Stimulated activated CD8-positive, alpha-beta memory T cell treated with anti-CD3 and anti-CD28 coated beads, Interleukin-15, amount 100 ng/mL, for 48 hours (primary cell): ENCODE measurements at places on chromosomes 11 and 22.

DNA sequence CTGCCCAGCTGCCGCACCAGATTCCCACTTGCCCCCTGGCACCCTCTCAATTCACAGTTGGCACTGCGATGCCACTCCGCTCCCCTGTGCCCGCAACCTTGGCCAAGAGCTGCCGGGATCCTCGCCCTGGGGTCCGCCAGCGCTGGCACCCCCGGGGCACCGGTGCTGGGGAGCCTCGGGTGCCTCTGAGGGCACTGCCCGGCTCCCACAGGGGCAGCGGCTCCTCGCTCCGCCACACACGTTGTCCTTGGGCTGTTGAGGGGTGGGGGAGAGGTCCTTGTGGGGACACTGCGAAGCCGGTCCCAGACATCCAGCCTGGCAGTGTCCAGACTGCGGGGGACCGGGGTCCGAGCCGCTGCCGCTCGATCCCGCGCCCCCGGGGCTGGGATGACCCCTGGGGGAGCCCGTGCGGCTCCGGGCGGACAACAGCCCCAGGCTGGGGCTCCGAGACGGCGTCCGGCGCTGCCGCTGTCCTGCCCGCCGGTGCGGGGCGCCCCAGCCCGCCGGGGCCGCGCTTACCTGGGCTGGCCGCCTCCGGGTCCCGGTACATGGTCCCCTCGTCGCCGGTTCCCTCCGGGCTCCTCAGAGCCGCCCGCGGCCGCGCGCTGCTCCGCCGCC, 496 bp downstream of the SYT7 start:
- no peak for DNase-seq

- DNase-seq = no peak
These were observed 21.3 kb upstream of the GRAMD4 start for GRCh38 chr22:46598737-46599424.

DNA sequence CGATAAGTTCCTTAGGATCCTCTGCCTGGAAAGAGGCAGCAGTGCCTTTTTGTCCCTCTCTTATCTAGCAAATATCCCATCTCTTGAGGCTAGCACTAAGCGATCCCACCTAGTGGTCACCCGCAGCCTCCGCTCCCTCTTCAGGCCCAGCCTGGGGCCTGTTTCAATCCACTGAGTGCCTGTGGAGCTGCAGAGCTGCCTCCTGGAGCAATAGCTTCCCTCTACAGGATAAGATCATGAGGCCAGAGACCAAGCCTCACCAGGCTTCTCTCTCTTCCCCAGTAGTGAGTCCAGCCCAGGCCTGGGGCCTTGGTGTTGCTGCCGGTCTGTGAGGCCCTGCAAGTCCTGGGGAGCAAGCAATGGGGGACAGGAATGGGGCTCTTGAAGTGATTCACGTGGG, 65.8 kb downstream of the SLC22A12 start:
- DNase-seq = no peak

GRCh38 chr11:112773264-112773663, 188.0 kb upstream of the NCAM1 start:
- no peak for DNase-seq

DNA sequence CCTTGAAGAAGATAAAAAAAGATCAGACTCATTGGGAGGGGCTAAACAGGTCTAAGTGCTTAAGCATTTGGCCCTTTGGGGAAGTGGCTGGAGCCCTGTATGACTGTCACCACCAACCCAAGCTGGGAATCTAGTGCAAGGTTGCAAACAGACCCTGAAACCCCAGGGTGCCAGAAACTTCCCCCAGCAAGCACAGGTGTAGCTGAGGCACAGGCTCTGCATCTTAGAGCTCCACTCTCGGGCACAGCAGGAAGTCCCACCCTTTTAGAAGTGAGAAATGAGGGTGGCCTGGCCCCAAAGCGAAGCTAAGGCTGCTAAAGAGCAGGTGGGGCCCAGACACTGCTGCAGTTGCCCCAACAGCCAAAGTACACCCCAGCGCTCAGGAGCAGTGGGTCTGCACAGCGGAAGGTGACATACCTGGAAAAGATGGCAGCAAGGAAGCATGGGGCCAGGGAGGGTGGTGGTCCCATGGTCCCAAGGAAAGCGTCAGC, 5.8 kb upstream of the KDM2A start:
- no peak for DNase-seq

DNA sequence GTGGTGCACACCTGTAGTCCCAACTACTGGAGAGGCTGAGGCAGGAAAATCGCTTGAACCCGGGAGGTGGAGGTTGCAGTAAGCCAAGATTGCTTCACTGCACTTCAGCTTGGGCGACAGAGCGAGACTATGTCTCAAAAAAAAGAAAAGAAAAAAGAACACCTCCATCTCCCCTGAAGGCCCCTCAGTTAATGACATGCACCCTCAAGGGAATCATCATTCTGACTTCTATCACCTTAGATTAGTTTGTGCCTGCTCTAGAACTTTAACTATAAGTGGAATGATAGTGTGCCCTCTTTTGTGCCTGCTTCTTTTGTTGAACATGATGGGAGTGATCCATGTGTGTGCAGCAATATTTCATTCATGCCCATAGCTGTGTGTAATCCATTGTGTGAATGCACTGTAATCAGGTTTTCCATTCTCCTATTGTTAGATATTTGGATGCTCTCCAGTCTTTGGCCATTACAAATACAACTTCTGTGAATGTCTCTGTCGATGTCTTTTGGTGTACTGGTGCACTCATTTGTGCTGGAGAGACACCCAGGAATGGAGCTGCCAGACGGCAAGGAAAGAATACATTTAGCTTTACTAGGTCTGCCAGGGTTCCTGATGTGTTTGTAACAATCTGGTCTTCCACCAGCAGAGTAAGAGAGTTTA, 883 bp upstream of the VPREB3 start:
- no peak for DNase-seq

GRCh38 chr11:119742263-119742861, 13.4 kb upstream of the NECTIN1 start:
- no peak for DNase-seq

DNA sequence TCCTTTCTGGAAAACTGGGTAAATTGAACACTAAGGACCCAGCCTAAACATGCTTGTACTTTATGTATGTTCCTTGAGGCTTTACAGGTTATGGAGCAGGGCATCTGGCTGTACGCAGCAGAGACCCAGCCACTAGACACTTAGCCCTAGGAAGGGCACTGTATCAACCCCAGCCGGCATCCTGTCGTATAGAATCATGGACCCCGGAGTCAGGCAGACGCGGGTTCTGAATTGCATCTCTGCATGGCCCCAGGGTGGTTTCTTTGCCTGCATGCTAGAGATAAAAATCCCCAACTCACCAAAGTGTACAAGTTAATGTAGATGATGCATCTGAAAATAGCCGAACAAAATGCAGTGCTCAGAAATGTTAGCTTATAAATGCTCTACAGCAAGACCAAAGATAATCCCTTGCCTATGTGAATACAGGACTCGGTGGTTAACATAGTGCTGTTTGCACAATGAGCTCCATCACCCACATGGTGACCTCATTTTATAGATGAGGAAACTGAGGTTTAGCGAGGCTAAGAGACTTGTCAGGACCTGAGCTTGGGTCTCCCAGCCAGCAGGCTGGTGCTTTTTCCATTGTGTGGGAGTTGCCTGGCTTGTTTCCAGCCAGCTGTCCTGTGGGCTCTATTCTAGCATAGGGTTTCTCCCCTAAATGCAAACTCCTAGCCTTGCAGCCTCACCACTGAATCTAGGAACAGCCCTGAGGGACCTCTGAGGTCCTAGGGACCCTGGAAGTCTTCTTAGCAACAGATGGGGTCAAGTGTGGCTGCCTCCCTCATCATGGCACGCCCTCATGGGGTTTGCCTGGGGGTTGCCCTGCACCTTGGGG, 7.3 kb downstream of the CD6 start:
- peak; percentile 75 for DNase-seq

GRCh38 chr11:125951731-125952130, 5.9 kb downstream of the VSIG10L2 start:
- DNase-seq = no peak

DNA sequence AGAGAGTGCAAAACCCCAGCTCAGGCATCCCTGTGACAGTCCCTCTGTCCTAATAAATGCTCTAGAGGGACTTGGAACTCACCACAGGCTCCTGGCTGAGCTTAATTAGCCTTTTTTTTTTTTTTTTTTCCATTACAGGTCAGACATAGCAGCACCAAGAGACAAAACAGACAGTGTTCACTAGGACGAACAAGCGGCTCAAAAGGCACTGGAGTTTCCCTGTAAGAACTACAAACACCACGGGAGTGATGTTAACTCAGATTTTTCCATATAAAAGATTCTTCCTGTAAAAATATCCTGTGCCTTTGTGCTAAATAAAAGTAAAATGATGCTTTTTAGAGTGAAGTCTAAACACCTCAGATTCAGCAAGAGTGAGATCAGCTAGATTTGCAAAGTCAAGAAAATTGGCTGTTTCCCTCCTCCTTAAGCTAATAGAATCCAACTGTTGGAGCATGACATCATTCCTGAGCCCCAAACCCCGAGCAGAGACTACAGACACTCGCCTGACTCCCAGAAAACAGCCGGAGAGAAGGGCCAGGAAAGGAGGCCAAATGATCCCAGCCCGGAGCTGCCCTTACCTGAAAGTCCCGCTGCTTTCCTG, 101.0 kb upstream of the AKIP1 start:
- DNase-seq = no peak

GRCh38 chr11:121459413-121460017, 6.7 kb upstream of the SORL1-AS1 start:
- DNase-seq = no peak

GRCh38 chr11:35116762-35117640, 22.0 kb upstream of the CD44 start:
- no peak for DNase-seq

DNA sequence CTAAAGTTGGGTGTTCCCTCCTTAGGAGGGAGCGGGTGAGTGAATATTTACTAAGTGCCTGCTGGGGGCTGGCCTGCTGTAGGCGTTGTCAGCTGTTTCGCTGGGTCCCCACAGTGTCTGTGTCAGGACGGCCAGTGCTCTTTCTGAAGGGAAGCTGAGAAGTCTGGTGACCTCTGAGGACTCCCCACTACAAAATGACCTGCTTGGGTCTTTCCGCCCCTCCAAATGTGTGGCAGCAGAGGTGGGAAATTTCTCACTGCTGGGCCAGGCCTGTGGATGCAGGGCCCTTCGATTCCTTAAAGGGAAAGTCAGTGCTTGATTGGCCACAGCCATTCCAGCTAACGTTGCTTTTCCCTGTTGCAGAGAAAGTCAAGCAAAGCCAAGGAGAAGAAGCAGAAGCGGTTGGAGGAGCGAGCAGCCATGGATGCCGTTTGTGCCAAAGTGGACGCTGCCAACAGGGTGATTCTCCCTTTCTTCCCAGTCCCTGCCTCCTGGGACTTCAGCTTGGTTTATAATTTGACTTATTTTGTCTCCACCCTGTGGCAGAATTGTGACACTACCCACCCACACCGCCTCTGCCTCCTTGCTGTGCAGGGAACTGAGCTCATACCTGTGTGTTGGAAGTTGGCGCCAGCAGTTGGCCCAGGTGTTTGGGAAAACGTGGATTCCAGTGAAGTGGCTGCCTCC, 6.8 kb downstream of the NAA40 start:
- no peak for DNase-seq

DNA sequence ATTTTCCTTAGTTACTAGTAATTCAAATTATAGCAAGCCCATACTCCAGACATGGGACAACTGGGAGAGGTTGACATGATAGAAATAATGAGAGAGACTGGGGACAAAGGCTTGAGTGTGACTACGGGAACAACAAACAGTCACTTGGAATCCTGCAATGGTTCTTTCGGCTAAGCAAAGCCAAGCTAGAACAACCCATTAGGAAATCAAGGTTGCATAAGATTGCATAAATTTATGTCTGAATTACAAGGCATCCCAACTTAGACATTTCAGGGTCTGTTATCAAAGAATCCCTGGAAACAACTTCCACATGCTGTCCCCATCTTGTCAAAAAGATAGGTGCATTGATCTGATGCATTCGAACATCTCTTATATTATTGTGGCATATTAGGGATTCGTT, 10.2 kb upstream of the NRGN start:
- DNase-seq = no peak

DNA sequence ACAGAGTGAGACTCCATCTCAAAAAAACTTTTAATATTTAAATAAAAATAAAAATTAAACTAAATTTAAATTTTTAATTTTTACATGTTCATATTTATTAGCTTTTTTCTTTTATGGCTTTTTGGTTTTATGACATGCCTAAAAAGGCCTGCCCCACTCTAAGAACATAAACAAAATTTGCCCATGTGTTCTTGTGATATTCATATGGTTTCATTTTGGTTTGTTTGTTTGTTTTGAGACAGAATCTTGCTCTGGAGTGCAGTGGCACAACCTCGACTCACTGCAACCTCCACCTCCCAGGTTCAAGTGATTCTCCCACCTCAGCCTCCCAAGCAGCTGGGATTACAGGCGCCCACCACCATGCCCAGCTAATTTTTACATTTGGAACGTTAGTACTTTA, 27.7 kb downstream of the SUSD2 start:
- no peak for DNase-seq

- no peak for DNase-seq
These were observed 13.3 kb downstream of the SLCO2B1 start for GRCh38 chr11:75163921-75164849.

- no peak for DNase-seq
These were observed 35.9 kb upstream of the GRK2 start for GRCh38 chr11:67230406-67230805.

DNA sequence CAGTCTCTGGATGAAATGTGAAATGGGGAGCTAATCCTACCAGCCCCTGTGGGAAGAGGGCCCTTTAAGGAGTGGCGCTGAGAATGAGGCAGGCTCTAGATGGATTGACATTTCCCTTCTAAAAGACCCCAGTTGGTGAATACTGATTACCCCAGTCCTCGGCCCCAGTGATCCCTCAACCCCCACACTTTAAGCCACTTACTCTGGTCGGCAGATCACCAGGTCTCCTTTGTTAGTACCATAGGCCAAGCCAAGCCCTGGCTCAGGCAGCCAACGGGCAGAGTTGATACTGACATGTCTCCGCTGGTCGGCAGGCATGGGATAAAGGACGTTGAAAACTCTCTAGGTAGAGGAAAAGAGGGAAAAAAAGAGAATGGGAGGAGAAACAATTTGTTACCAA, 26.1 kb upstream of the CHRM4 start:
- no peak for DNase-seq

DNA sequence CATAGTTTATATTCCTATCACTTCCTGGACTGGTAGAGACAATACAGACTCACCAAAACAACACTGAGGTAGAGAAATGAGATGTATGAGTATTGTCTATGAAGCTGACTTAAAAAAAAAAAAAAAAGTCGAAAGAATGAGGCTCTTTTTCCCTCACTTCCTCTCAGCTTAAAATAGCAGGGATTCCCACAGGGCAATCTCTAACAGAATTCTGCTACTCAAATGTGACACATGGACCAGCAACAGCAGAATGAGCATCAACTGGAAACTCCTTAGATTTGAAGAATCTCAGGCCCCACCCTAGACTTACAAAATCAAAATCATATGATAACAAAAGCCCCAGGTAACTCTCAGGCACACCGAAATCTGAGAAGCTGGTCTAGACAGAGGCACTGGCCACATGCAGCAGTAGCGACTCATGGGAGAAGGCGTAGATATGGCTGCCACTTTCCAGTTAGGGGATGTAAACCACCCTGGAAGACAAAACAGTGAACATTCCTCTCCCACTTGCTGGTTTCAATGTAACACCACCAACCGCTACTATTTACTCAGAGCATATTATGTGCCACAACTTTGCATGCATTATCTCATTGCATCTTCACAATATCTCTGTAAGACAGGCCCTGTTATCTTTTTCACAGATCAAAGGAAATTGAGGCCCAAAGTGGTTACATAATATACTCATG, 128.0 kb downstream of the RBFOX2 start:
- no peak for DNase-seq

- DNase-seq = no peak
These were observed 143.2 kb downstream of the ARHGAP42 start for GRCh38 chr11:100830274-100830673.

- no peak for DNase-seq
These were observed 19.1 kb upstream of the XBP1 start for GRCh38 chr22:28819253-28820096.
